Endothelial cell of umbilical vein (primary cell): ENCODE measurements at places on chromosomes 7 and 10. TPM values are rescaled to one million over a fixed set of nuclear protein-coding genes. Genes with fewer than 3 reads are reported as not detected.

EXOC6 gene
- total RNA-seq: 103 and 108 TPM in 2 replicates

KBTBD2 gene
- total RNA-seq: 36.6 and 37.0 TPM in 2 replicates

CEP55 gene
- 58.9 and 63.0 TPM in 2 replicates for total RNA-seq

GRCh38 chr7:15839416-15840100 lies 153.1 kb upstream of the MEOX2 start:
- no peaks in the 10 kb centered on the region for H3K36me3 ChIP-seq
- peaks cover 14% of the 10 kb centered on the region for H3K4me1 ChIP-seq
- H3K27ac ChIP-seq: peak overlapping the region; percentile 42

GRCh38 chr10:69337296-69338132 lies 59.2 kb downstream of the HK1 start:
- peak; percentile 34 for DNase-seq
- H3K4me3 ChIP-seq: no peak overlapping the region
- H3K27me3 ChIP-seq: no peaks in the 10 kb centered on the region

- H3K27me3 ChIP-seq: no peaks in the 10 kb centered on the region
- no peaks in the 10 kb centered on the region for H3K4me1 ChIP-seq
- H3K4me3 ChIP-seq: no peak overlapping the region
- no peaks in the 10 kb centered on the region for H3K36me3 ChIP-seq
- DNase-seq: no peak
- no peak overlapping the region for H3K27ac ChIP-seq
These were observed 90.7 kb downstream of the LRRC4 start for GRCh38 chr7:127940381-127941160.
